ENCODE measurements at places on chromosomes 11 and 22.

GRCh38 chr11:1041471-1041870 lies 5.0 kb upstream of the MUC6 start:
- no peak for DNase-seq

DNA sequence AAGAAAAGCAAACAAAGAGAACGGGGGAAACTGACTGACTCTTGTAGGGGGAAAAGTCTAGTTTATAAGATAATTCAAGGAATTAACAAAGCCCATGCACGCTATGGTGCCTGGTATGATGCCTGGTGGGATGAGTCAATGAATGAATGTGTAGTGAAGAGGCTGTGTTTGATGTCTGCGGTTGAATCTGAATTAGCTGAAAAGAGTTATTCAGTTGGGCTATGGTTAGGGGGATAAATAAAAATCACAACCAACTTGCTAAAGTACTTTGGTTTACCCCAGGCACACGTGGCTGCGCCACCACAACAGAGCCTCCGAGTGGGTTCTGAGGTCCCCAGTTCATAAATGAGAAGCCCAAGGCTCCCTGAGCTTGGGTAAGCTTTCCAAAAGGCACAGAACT lies 369.3 kb upstream of the SYN3 start:
- DNase-seq: no peak

DNA sequence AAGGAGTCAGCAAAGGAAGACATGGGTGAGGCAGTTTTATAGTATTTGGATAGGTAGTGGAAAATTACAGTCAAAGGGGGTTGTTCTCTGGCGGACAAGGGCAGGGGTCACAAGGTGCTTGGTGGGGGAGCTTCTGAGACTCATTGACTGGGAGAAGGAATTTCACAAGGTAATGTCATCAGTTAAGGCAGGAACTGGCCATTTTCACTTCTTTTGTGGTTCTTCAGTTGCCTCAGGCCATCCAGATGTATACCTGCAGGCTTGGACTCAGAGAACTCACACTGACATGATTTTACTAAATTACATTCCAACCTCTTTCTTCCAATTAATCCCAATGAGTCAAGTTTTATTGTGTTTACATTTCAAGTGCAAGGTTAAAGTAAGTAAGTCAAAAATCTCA lies 240.5 kb upstream of the API5 start:
- DNase-seq: no peak

DNA sequence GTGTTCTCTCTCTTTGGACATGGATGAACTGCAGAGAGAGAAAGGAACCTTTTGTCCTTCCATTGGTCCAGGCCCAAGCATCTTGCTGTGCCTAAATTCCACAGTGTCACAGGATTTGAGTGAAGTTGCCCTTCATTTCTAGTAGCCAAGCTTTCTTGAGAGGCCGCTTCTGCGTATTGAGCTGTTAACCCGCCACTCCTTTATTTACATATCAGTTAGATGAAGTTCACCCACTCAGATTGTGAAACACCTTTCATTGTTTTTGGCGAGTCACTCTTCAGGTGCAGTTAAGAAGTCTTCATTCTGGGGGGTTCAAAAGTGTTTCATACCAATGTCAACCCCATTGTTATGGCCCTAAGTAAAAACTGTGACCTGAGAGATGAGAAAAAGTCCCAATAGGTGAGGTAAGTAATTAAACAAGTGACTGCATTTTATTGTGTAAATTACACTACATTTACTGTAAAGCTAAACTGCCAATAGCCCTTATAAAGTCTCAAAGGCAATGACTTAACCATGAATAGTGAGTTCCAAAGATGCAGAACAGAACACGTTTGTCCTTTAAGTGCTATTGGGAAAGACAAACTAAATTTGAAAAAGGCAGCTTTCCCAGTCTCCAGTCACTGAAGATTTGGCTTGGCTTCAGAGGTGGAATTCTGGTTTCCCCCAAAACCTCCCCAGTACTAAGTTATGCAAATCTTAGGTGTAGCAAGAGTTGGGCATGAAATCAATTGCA lies 61.0 kb downstream of the APIP start:
- no peak for DNase-seq

- DNase-seq: no peak
Observed at GRCh38 chr22:27378311-27378800, 423.2 kb downstream of the MN1 start.

DNA sequence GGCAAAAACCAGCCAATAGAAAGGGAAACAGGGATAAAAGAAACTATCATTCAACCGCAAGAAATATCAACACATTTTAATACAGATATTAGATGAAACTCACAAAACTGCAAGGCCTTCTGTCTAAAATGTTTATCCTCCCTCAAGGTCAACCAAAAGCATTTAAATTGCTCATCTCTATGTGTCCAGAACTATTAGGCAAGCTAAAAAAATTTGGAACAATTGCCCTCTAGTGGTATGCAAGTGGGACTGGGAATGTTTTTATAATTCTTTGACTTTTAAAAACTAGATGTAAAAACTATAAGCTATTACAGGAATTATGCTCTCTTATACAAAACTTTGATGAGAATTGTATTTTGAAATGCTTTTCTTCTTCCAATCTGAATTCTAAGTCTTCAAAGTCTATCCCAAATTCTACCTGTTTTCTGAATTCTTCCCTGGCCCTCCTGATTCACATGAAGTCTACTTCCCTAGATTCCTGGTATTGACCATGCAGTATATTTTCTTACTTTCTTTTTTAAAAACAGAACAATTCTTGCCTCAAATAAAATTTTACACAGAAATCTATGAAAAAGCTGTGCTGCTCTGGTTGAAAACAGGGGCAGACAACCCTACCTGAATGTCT lies 4.9 kb downstream of the CWC15 start:
- no peak for DNase-seq

DNA sequence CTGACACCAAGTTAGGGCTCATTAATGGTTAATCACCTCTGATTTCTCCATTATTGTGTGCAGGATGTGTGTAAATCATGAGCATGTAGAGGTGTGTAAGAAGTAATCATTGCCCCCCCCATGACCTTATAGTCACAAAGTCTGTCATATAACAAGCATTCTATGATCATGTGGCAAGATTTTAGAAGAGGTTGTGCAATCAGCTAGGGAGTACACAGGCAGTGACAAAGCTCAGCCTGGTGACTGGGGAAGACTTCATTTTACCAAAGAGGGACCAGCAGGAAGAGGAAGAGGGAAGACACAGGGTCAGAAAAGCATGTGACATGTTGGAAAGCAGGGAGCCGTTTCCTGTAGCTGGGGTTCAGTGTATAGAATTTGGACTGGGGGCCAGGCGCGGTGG lies 176.5 kb upstream of the LARGE1 start:
- no peak for DNase-seq

GRCh38 chr11:2644844-2645778 lies 54.7 kb downstream of the KCNQ1OT1 start:
- DNase-seq: no peak

GRCh38 chr11:47326198-47326597 lies 26.3 kb downstream of the MYBPC3 start:
- DNase-seq: no peak

- DNase-seq: peak; percentile 2
Observed at GRCh38 chr11:8019314-8020243, 32.4 kb downstream of the EIF3F start.

DNA sequence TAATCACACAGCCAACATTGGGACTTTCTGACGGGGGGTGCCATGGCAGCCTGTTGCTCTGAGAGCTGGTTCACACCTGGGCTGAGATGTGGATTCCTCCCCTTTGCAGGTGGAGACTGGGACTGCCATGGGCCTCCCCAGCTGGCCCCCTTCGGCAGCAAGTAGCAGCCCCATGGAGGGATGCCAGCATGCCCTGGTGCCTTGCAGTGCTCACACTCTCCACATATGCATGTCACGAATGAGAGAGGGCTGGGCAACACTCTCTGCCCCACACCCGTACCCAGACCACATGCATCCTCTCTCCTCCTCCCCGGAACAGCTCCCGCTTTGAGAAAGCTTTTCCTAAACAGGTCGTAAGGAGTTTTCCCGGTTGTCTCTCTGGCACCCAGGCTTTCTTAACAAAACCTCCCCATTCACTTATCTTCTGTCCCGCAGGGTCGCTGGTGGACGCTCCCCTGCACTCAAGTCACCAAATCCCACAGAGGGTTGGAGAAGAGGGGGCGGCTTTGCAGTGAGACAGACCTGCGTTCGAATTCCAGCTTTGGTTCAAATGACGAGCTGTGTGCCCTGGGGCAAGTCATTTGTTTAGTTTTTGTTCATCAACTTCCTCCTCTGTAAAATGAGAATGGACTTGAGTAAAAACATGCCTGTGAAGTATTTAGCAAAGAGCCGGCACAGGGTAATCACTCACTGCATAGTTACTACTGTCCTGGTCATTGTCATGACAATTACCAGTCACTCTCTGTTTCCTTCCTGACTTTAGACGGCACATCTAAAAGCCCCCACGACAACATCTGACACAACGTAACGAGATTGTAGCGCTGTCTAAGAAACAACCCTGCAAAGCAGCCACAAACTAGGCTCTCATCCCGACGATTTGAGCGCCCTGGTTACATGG lies 231.3 kb upstream of the B3GAT1 start:
- no peak for DNase-seq

- no peak for DNase-seq
Observed at GRCh38 chr11:116194156-116194904, 578.5 kb downstream of the BUD13 start.

- DNase-seq: no peak
Observed at GRCh38 chr11:72932132-72932570, 117.9 kb downstream of the ATG16L2 start.
